ENCODE measurements at places on chromosomes 6 and 20. TPM values are rescaled to one million over a fixed set of nuclear protein-coding genes. Genes with fewer than 3 reads are reported as not detected.
A peak's percentile ranks its signal among the peaks of the same experiment; 100 is the strongest.

C20orf204 gene
- total RNA-seq, result 1.1 TPM

PSMF1 gene
- 111 TPM for total RNA-seq

UST gene
- total RNA-seq, result 1.9 TPM

SYCP2 gene
- 0.83 TPM for total RNA-seq

BFSP1 gene
- 0.24 TPM for total RNA-seq

PPP1R16B gene
- total RNA-seq, result 4.0 TPM

IFNGR1 gene
- total RNA-seq, result 39.8 TPM

PSMB8 gene
- total RNA-seq, result 41.6 TPM

DNA sequence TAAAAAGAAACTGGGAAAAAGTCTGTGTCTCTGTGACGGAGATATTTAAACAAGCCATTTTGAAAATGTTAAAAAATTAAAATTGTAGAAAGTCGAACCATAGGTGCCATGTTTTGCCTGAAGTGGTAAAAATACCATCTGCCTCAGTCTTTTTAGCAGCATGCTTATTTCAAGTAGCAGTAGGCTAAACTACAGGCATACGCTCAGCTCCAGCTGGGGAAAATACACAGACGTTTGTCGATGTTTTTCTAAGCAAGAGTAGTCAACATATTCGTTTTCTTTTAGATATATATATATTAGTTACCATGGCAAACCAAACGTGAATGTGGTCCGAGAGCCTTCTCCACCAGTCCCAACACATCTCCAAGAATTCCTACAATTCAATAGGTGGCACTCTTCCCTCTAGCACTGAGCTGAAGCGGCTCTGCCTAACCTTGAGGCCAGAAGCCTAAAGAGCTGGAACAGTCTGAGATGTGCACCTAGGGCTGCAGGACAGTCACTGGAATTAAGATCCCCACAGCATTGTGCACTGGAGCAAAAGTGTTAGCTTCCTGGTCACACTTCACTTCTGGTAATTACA, 70.2 kb upstream of the BEND3 start:
- no peaks in the 10 kb centered on the region for H3K36me3 ChIP-seq
- no peak overlapping the region for H3K4me3 ChIP-seq
- DNase-seq, result peak; percentile 50
- no peak overlapping the region for H3K27ac ChIP-seq

DNA sequence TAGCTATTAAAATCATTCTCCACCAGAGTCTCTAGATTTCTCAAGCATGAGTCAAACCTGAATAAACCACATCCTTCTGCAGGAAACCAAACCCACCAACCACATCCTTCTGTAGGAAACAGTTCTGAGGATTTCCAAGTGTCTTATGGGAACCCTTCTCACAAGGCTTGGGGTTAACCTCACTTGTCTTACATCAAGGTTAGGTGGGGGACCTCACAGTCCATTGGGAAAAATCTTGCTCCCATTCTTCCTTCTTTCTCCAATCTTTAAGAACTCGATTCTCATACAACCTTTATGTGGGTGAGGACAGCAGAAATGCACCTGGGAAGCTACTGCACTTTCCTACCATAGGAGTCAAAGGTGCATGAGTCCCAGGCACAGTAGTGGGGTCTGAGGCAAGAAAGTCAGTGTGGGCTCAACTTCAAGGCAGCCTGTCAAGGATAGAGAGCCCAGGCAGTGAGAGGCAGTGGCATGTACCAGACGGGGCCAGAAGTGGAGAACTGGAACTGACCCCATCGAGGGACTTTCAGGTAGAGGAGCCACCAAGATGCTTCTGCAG, 114.5 kb downstream of the SLC22A3 start:
- H3K4me1 ChIP-seq, result no peaks in the 10 kb centered on the region
- no peaks in the 10 kb centered on the region for H3K27me3 ChIP-seq
- H3K4me3 ChIP-seq, result no peak overlapping the region
- H3K36me3 ChIP-seq, result no peaks in the 10 kb centered on the region
- H3K27ac ChIP-seq, result no peak overlapping the region

DNA sequence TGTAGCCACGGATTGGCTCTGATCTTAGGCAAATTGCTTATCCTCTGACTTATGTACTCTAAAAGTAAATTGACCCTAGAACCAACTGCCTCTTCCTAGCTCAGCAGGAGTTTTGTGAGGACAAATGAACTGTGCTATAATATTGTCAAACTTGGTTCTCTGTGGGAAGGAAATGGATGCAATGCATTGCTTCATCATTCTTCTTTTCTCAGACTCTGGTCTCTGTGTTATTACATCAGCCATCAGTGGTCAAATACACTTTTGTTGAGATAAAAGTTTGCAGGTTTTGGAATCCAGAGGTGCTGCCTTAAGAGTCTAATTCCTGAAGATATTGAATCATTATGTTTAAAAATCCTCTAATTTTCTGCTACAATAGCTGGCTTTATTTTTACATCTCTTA, 64.9 kb downstream of the SLC24A3 start:
- no peak for DNase-seq
- H3K36me3 ChIP-seq, result no peaks in the 10 kb centered on the region
- no peak overlapping the region for H3K27ac ChIP-seq
- no peaks in the 10 kb centered on the region for H3K4me1 ChIP-seq

DNA sequence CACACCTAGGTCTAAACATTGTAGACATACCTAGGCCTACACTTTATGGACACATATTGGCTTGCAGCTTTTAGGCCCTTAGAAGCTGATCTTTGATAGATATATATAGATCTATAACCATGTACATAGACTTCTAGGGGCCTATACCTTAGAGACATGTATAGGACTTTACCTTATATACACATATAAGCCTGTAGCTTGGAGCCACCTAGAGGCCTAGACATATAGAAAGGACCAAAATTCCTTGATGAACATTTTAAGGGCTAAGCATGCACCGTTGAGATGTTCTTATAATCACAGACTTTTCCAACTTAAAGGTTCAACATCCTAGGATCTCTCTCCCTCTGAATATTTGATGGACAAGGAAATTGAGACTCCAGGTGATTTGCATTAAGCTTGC, 371.7 kb upstream of the SASH1 start:
- H3K27ac ChIP-seq, result no peak overlapping the region
- H3K4me3 ChIP-seq, result no peak overlapping the region
- no peaks in the 10 kb centered on the region for H3K36me3 ChIP-seq
- no peaks in the 10 kb centered on the region for H3K27me3 ChIP-seq
- DNase-seq, result no peak

DNA sequence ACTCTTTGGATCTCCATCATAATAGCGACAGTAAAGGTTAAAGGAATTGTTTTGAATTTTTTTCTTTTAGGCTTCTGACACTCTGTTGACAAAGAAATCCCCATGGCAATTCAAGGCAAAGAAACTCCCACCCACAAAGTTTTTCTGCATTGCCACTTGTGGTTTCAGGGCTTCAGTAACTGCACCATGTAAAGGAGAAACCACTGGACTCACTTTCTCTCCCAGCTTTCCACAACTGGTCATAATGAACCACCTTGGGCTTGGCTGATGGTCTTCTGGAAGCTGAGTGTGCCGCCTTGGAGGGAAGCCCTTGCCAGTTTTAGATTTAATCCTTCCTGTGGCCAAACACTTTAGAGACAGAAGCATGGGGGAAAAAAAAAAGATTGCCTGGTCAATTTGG, 163.1 kb downstream of the ISM1 start:
- no peaks in the 10 kb centered on the region for H3K4me1 ChIP-seq
- H3K27me3 ChIP-seq, result no peaks in the 10 kb centered on the region
- no peak overlapping the region for H3K4me3 ChIP-seq
- H3K36me3 ChIP-seq, result no peaks in the 10 kb centered on the region
- H3K27ac ChIP-seq, result no peak overlapping the region

- H3K4me1 ChIP-seq, result no peaks in the 10 kb centered on the region
- no peak for DNase-seq
Observed at GRCh38 chr6:87766211-87766610, 64.2 kb upstream of the AKIRIN2 start.

GRCh38 chr6:96532399-96532798, 10.8 kb downstream of the UFL1 start:
- H3K36me3 ChIP-seq, result peaks cover 45% of the 10 kb centered on the region
- no peak overlapping the region for H3K27ac ChIP-seq
- H3K27me3 ChIP-seq, result no peaks in the 10 kb centered on the region
- no peak for DNase-seq

GRCh38 chr20:41135187-41135887, 2.0 kb upstream of the PLCG1 start:
- DNase-seq, result peak; percentile 47
- H3K27ac ChIP-seq, result no peak overlapping the region
- H3K4me3 ChIP-seq, result no peak overlapping the region
- no peaks in the 10 kb centered on the region for H3K36me3 ChIP-seq

DNA sequence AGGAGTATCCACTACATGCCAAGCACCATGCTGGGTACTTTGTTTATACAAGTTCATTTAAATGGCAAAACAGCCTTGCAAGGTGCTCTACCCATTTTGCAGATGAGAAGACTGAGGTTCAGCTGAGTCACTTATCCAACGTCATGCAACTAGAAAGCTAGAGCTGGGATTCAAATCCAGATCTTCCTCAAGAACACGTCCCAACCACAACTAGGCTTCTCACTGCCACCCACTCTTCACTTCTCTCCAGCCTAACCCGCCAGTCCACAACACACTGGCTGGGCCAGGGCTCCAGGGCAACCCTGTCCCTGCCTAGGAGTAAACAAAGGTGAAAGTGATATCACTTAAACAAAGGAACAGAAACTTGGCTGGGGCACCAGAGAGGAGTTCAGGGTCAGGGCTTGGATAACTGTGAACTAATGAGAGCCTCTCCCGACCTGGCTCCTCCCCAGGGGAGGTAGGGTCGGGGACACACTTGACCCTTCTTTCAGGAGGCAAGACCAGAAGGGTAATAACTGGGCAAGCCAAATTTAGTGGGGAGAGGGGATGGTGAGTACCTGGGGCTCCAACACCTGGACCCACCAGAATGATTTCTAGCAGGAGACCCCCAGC, 7.9 kb downstream of the SDC4 start:
- no peaks in the 10 kb centered on the region for H3K27me3 ChIP-seq
- H3K4me1 ChIP-seq, result peaks cover 78% of the 10 kb centered on the region
- peak overlapping the region; percentile 91 for H3K27ac ChIP-seq
- H3K4me3 ChIP-seq, result no peak overlapping the region

DNA sequence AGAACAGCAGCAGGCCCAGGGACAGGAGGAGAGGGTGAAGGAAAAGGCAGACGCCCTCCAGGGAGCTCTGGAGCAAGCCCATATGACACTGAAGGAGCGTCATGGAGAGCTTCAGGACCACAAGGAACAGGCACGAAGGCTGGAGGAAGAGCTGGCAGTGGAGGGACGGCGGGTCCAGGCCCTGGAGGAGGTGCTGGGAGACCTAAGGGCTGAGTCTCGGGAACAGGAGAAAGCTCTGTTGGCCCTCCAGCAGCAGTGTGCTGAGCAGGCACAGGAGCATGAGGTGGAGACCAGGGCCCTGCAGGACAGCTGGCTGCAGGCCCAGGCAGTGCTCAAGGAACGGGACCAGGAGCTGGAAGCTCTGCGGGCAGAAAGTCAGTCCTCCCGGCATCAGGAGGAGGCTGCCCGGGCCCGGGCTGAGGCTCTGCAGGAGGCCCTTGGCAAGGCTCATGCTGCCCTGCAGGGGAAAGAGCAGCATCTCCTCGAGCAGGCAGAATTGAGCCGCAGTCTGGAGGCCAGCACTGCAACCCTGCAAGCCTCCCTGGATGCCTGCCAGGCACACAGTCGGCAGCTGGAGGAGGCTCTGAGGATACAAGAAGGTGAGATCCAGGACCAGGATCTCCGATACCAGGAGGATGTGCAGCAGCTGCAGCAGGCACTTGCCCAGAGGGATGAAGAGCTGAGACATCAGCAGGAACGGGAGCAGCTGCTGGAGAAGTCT, 25.5 kb downstream of the C20orf173 start:
- H3K36me3 ChIP-seq, result peaks cover 15% of the 10 kb centered on the region
- DNase-seq, result no peak
- H3K27me3 ChIP-seq, result no peaks in the 10 kb centered on the region
- no peak overlapping the region for H3K27ac ChIP-seq
- H3K4me3 ChIP-seq, result no peak overlapping the region
- no peaks in the 10 kb centered on the region for H3K4me1 ChIP-seq
